Mesothelial cell of epicardium (in vitro differentiated cells): ENCODE measurements at places on chromosomes 5 and 9.

DNA sequence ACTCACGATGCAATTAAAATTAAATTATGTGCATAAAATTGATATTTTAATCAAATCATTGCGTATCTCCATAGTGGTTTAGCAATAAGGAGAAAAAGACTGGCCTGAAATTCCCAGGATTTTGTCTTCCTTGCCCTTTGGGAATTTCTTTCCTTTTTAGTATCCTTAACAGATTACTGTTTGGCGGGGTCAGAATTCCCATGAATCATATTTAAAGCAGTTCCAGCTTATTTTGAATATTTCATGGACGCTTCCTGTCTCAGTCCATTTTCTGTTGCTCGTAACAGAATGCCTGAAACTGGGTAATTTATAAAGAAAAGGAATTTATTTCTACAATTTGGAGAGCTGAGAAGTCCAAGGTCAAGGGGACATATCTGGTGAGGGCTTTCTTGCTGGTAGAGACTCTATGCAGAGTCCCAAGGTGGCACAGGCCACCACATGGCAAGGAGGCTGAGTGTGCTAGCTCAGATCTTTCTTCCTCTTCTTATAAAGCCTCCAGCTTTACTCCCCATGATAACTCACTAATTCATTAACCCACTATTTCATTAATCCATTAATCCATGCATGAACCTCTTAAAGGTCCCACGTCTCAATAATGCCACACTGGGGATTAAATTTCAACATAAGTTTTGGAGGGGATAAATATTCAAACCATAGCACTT is 37.8 kb downstream of the CDH6 start:
- peaks cover 2% of the 10 kb centered on the region for H3K4me1 ChIP-seq
- no peaks in the 10 kb centered on the region for H3K36me3 ChIP-seq
- H3K27ac ChIP-seq: no peak overlapping the region
- no peak for DNase-seq
- no peaks in the 10 kb centered on the region for H3K27me3 ChIP-seq

DNA sequence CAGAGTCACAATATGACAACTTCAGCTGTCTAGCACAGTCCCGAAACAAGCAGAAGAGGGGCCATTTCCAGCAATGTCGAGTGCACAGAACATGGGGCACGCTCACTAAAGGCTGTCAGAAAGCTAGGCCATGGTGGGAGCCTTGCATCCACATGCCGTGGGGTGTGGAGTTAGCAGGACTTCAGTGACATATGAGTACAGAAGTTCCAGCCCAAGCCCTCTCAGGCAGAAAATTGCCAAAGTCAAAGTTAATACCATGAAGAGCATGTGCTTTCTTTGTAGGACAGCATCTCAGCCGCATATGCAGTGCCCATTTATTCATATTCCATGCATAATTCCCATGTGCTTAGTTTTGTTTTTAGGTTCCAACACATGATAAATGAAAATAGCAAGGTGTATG is 26.7 kb downstream of the ECM2 start:
- no peaks in the 10 kb centered on the region for H3K36me3 ChIP-seq
- H3K27ac ChIP-seq: no peak overlapping the region
- H3K27me3 ChIP-seq: peaks cover 2% of the 10 kb centered on the region
- H3K4me1 ChIP-seq: peaks cover 21% of the 10 kb centered on the region

DNA sequence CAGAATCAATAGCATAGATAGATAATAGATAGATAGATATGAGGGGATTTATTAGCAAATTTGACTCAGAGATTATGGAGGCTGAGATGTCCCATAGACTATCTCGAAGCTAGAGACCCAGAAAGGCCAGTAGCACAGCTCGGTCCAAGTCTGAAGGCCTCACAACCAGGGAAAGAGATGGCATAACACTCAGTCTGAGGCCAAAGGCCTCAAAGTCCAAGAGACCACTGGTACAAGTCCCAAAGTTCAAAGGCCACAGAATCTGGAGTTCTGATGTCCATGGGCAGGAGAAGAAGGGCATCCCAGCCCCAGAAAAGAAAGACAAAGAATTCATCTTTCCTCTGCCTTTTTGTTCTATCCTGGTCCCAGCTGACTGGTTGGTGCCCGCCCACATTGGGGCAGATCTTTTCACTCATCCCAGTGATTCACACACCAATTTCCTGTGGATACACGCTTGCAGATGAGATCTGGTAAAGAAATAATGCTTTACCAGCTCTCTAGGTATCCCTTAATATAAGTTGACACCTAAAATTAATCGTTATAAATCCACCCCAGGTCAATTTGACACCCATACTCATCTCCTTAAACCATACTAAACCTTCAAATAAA is 127.8 kb upstream of the FBN2 start:
- DNase-seq: no peak
- no peak overlapping the region for H3K4me3 ChIP-seq
- H3K27me3 ChIP-seq: no peaks in the 10 kb centered on the region
- H3K27ac ChIP-seq: no peak overlapping the region
- peaks cover 3% of the 10 kb centered on the region for H3K4me1 ChIP-seq

GRCh38 chr5:39765366-39765765 is 340.6 kb upstream of the DAB2 start:
- no peak overlapping the region for H3K4me3 ChIP-seq
- H3K36me3 ChIP-seq: no peaks in the 10 kb centered on the region
- DNase-seq: no peak
- H3K27ac ChIP-seq: peak overlapping the region; percentile 10
- peaks cover 10% of the 10 kb centered on the region for H3K4me1 ChIP-seq
